Left forelimb (tissue), 1 donor: ENCODE measurements at places on chromosomes 3 and 15.

GRCh38 chr3:80051602-80051962, 283.8 kb upstream of the ROBO1 start:
- no peak for DNase-seq

DNA sequence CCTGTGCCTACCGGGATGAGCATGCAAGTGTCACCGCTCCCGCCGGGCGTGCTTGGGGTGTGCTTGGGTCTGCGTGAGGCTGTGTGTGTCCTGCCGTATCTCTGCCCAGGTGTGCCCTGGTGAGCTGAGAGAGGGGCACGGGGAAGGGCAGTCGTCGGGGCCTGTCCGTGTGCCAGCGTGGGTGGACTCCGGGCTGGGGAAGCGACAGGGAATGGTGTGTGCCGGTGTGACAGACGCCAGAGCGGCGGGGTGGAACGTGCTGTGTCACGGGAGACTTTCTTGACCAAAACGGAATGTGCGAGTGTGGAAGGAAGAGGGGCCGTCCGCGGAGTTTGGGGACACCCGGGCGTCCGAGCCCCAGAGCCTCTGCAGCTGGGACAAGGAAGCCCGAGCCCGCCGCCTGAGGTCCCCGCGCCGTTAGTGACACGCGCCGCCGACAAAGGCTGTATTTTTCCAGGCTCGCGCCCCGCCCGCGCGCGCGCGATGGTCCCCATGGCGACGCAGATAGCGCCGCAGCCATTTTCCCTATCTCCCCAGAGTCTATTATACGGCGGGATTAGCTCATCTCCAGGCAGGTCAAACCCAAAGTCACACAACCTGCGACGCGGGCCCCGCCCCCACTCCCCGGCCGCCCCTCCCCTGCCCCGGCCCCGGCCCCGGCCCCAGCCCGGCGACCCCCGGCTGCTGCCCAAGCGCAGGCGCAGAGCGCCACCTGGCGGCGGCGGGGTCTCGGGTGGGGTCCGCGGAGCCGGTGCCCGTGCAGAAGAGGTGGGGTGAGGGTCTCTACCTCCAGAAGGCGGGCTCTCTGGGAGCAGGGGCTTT, 4.5 kb upstream of the GATA2 start:
- DNase-seq, result peak; percentile 86

DNA sequence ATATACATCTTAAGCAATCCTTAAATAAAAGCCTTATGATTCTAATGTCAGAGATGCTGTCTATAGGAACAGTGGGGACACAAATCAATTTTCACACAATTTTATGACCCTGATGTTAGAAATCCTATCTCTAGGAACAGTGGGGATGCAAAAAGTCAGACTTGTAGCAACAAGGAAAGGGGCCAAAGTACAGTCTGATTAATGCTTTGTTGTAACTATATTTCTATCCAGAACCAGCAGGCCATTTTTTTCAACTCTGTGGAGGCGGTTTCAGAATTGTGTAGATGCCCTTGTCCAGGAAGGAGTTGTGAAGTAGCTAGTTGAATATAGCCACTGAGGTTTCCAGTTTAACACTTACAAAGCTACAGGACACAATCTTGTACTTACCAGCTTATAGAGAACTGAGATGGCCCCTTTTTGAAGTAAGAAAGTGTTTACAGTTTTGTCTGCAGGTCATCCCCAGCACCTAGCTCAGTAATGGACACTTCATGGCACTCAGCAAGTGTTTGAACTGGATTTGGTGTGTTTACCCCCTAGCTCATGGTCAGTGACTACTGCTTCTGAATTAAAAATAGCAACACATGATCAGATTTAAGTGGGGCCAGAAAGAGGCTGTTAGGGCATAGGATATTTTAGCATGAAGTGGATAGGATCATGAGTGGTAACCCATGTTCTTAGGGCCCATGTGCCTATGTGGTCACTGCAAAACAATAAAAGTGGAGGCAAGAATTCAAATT, 54.3 kb downstream of the RAB7A start:
- no peak for DNase-seq

- no peak for DNase-seq
Measured at GRCh38 chr3:142282503-142282902, 57.1 kb upstream of the GK5 start.

DNA sequence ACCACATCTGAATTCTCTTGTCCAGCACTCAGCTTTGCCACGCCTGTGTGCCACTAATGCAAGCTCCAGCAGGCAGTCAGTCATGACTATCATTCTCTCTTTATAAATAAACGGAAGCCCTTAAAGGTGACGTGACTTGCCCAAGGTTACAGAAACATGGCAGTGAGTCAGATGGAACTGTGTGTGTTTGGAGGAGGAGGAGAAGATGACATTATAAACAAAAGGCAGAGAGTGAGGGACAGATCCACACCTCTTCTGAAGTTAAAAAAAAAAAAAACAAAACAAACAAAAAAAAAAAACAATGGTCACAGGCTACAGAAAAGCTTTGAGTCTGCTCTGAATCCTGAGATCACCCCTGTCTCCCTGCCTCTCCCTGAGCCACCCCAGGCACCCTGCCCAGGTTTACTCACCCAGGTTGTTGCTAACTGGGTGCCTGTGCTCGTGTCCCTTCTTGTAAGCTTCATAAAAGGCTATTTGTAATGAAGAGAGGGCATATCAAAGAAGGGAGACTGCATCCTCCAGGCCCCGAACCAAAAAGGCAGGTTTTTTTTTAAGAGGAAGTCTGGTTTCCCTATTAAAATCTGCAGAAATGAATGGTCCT, 119.7 kb upstream of the PHLDB2 start:
- DNase-seq, result no peak

- DNase-seq, result no peak
Measured at GRCh38 chr3:49329186-49329585, 10.7 kb downstream of the USP4 start.

GRCh38 chr15:52349052-52349700, 53.6 kb upstream of the MYO5C start:
- DNase-seq, result no peak

DNA sequence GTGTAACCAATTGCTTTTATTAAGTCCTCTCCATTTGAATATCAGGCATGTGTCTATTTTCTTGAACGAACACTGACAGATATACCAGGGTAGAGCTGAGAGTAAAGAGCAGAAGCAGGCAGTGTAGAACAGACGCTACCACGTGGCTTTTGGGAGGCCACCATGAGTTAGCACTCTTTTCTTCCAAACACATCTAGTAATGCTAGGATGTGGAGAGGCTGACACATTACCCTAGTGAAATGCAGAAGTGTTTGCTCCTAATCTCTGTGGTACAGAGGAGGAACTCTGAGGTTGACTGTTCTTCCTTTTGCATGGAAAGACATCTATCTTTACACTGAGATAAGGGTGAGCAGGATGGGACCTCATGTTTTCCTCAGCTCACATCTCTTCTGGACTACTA, 216.3 kb downstream of the SATB1 start:
- no peak for DNase-seq
